ENCODE measurements at places on chromosomes 6 and 20.

DNA sequence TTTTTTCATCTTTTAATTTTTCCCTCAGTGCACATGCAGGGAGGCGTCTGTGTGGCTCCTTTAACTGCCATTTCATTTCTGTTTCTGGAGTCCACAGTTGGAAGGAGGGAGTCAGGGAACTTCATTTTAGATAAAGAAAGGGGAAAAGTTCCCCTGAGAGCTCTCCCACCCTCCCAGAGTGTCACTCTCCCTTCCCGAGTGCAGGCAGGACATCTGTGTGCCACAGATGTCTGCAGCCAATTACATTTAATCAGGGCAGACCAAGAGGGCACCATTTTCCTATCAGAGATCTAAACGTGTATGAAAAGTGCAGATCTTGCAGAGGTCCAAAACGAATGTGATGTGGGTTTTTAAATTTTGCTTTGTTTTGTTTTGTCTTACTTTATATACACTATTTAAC lies 96.6 kb downstream of the PXDC1 start:
- no peak for DNase-seq

- no peak for DNase-seq
These were observed 3.9 kb downstream of the APOBEC2 start for GRCh38 chr6:41056768-41057490.

DNA sequence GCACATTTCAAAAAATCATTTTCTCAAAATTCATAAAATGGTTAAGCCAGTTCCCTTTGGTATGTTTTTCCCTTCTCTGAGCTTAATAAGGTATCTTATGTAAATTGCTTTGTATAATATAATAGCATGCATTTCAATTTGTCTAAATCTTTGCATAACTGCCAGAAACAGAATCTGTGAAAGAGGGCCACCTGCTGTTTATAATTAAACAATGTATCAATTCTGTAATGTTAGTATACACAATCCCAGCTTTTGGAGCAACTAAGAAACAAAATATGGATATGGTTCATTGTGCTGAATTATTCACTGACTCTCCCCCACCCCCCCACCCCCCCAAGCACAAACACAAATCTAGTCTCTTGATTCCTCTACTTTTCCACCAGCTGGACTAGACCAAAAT lies 54.8 kb downstream of the GPX5 start:
- DNase-seq = no peak

GRCh38 chr6:123821112-123821511 lies 17.4 kb downstream of the NKAIN2 start:
- DNase-seq = peak; percentile 33

GRCh38 chr20:10221021-10221420 lies 2.4 kb downstream of the SNAP25 start:
- no peak for DNase-seq

DNA sequence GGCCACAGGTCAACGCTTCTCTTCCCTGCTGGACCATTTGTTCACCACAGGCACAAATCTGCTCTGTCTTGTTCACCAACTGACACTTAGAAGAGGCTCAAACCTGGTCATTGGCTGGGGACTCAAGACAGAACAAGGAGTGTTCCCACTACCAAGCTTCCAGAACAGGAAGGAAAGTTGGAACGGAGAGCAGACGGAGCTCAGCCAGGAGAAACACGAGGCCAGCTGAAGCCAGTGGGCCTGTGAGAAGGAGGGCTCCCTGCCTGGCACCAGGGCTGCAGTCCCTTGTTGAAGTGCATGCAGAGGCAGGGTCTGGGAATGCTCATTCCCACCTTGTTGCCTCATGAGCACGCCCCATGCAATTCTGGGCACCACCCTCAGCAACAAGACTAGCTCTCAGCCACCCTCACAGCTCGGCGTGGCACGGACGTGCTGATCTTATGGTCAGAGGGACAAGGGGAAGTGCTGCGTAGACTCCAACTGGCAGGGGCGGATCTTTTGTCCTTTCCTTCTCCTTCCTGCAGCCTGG lies 236.6 kb upstream of the QKI start:
- no peak for DNase-seq

DNA sequence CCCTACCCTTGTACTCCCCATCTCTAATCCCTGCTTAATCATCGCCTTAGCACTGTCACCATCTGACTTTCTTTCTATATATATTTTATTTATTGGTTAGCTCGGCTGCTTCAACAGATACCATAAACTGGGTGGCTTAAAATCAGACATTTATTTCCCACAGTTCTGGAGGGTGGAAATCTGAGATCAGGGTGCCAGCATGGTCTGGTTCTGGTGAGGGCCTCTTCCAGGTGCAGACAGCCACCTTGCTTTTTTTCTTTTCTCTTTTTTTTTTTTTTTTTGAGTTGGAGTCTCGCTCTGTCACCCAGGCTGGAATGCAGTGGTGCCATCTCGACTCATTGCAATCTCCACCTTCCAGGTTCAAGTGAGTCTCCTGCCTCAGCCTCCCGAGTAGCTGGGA lies 127.5 kb upstream of the ESR1 start:
- DNase-seq = no peak

DNA sequence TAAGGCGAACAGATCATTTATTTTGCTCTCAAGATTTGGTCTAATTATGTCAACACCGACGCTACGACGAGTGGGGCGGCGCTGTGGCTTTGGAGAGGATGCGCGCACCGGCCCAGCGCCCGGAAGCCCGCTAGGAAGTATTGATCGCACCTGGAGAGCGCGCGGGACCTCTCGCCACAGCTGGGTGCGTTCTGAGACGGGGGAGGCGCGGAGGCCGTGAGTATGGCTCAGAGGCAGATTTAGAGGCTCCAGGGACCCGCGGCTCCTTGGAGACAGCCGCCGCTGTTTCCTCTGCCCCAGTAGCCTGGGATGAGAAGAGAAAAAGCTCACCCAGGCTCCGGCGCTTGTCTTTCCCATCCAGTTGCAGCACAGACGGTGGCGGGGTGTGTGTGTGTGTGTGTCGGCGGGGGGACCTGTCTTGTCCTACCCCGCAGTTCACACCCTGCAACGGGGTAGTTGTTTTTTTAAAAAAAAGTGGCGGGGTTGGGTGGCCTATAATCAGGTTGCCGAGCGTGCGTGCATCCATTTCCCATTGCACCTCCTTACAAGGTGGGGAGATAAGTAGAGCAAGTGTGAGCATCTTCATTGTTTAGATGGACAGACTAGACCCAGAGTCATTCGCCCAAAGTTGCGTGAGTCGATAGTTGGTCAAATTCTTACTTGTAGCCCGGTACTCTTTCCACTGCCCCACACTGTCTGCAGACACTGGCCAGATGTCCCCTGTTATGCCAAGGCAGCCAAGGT lies 11.2 kb downstream of the TFAP2D start:
- peak; percentile 66 for DNase-seq

DNA sequence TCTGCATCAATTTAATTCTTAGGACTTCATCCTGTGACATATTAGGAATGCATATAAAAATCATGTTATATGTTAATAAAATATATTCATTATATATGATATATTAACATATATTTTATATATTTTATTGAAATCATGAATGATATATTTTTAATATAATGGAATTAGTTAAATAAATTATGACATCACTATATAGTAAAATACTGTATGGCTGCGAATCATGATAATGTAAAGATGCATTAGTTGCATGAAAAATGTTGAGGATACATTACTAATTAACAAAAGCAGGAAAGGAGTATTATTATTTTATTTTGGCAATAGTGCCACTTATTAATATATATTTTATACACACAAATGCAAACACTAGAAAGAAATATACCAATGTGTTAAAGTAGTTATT lies 8.4 kb upstream of the RNF217 start:
- no peak for DNase-seq

DNA sequence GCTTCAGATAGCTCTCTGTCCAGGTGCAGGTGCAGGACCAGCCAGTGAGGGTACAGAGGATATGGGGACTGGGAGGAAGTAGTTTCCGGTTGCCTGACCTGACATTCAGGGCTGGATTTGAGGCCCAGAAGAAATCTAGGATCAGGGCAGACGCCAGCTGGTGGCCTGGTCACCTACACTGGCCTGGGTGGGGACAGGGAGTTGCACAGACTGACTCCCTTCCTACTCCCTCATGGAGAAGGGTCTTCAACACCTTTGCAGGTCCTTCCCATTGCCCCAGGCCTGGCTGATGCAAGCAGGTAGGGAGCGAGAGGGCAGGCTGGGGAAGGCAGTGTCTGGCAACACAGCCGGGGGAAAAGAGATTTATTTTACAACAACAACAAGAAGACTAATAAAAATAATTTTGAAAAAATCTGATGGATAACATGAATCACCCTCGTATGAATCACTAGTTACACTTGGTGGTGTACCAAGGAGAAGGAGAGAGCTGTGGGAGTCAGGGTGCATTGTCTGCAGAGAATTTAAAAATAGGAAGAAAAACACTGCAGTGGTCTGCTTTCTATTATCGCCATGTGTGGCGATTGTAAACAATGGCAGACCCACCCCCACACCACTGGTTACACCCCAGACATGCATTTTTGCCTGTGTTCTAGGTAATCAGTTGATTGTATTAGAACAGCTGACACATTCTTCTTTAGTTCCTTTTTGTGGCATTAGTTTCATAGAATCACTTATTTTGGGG lies 62.3 kb upstream of the SNX9 start:
- DNase-seq = no peak

GRCh38 chr6:112335736-112336135 lies 11.4 kb upstream of the RFPL4B start:
- no peak for DNase-seq

- no peak for DNase-seq
These were observed 33.9 kb downstream of the KIZ start for GRCh38 chr20:21159658-21160380.

DNA sequence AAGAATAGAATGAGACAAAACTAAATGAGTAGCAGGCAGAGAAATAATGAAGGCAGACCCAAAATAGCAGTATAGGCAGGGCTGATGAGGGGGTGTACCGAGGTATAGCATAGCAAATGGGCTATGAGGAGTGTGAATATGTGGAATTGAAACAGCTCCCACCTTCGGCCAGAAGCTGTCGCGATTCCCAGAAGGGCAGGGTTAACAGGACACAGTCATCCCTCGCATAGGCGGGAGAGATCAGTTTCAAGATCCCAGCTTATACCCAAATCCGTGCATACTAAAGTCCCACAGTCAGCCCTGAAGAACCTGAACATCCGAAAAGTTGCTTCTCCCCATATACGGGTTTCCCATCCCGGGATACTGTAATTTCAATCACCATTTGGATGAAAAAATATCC lies 82.7 kb downstream of the PTPRK start:
- DNase-seq = no peak

Data from NCI-H345 (cell line).